Peyer's patch (tissue), 4 donors: ENCODE measurements at places on chromosomes 16 and 17. TPM values are rescaled to one million over a fixed set of nuclear protein-coding genes. Genes with fewer than 3 reads are reported as not detected.

Gene MPDU1
- 114 TPM for total RNA-seq

Gene CBX2
- 0.80 TPM for total RNA-seq

Gene KRTAP3-1
- total RNA-seq, result not detected

Gene IFI35
- 71.3 TPM for total RNA-seq

Gene DCAF7
- 52.4 TPM for total RNA-seq

Gene TSR3
- 48.7 TPM for total RNA-seq

Gene TSPOAP1
- 11.1 TPM for total RNA-seq

Gene CEP295NL
- total RNA-seq, result 1.1 TPM

Gene UMOD
- not detected for total RNA-seq

Gene EFCAB5
- total RNA-seq, result 0.53 TPM

Gene TP53TG3C
- not detected for total RNA-seq

Gene MYH2
- 0.83 TPM for total RNA-seq

Gene HAS3
- total RNA-seq, result 2.5 TPM

Gene MSL1
- total RNA-seq, result 86.3 TPM

Gene CPHXL2
- not detected for total RNA-seq

Gene ZFPM1
- 6.6 TPM for total RNA-seq

Gene PRDM7
- not detected for total RNA-seq

Gene TSPAN10
- total RNA-seq, result not detected
